ENCODE measurements at places on chromosomes 1 and 21. TPM values are rescaled to one million over a fixed set of nuclear protein-coding genes. Genes with fewer than 3 reads are reported as not detected.

Gene MFSD2A
- total RNA-seq = 52.9 TPM

DNA sequence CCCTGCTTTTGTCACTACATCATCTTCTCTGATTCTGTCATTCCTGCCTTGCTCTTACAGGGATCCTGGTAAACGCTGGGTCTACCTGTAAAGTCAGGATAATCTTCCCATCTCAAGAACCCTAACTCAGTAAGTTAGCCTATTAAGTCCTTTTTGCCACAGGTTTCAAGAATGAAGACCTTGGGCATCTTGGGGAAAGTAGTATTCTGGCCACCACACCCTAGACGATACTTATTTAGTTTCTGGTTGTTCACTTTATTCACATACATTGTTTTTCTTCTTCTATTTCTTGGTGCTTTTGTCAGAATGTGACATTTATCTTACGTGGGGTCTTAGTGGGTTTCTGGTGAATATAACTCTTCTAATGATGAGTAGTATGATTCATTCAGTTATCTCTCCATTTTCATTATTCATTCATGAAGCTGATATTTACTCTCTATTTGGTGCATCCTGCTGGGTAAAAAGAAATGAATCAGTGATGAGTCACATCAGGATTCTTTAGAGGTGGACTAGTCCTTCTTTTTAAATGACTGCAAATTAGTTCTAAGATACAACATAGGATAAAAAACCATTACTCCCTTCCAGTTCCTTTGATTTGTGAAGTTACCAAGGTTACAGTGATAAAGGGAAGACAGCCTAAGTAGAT is 514.4 kb upstream of the B3GALT2 start:
- H3K4me3 ChIP-seq = no peak overlapping the region
- peak; percentile 66 for DNase-seq
- H3K36me3 ChIP-seq = no peaks in the 10 kb centered on the region
- H3K27ac ChIP-seq = no peak overlapping the region

Gene F5
- total RNA-seq = not detected

- H3K4me1 ChIP-seq = no peaks in the 10 kb centered on the region
- no peak overlapping the region for H3K27ac ChIP-seq
- H3K36me3 ChIP-seq = no peaks in the 10 kb centered on the region
- no peak overlapping the region for H3K4me3 ChIP-seq
- H3K27me3 ChIP-seq = no peaks in the 10 kb centered on the region
- DNase-seq = no peak
These were observed 10.0 kb downstream of the RPTN start for GRCh38 chr1:152148981-152149380.

- H3K27me3 ChIP-seq = no peaks in the 10 kb centered on the region
- peaks cover 2% of the 10 kb centered on the region for H3K4me1 ChIP-seq
- H3K27ac ChIP-seq = no peak overlapping the region
- H3K36me3 ChIP-seq = no peaks in the 10 kb centered on the region
- no peak for DNase-seq
- H3K4me3 ChIP-seq = no peak overlapping the region
These were observed 20.6 kb upstream of the BACE2 start for GRCh38 chr21:41147096-41147978.

Gene FAM3B
- total RNA-seq = not detected

DNA sequence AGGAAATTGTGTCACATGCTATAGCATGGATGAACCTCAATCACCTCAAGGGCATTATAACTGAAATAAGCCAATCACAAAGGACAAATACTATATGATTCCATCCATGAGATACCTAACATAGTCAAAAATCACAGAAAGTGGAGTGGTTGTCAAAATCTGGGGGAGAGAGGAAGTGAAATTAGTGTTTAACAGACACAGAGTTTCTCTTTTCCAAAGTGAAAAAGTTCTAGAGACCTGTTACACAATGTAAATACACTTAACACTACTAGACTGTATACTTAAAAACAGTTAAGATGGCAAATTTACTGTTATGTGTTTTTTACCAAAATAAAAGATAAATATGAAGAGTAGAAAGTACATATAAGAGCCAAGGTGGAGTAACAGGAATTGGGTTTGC is 31.8 kb downstream of the ZNF644 start:
- H3K4me3 ChIP-seq = no peak overlapping the region
- no peak for DNase-seq
- H3K36me3 ChIP-seq = peaks cover 21% of the 10 kb centered on the region
- H3K4me1 ChIP-seq = peaks cover 28% of the 10 kb centered on the region
- no peak overlapping the region for H3K27ac ChIP-seq
- no peaks in the 10 kb centered on the region for H3K27me3 ChIP-seq

- H3K4me1 ChIP-seq = peaks cover 8% of the 10 kb centered on the region
- H3K27me3 ChIP-seq = peaks cover 33% of the 10 kb centered on the region
- H3K27ac ChIP-seq = no peak overlapping the region
These were observed 135.0 kb upstream of the NFIA start for GRCh38 chr1:60947367-60947766.

DNA sequence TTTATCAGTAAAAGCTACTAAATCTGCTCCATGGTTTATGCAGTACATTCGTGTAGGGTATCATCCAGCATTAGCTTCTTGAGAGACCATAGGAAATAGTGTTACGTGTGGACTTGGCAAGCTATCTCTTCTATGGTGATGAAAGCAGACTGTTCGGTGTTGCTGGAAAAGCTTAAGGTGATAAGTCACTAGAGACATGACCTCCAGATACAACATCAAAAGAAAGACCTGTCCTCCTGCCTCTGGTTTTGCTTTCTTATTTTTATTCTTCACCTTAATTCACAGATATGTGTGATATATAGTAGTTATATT is 53.5 kb upstream of the S1PR1 start:
- H3K27ac ChIP-seq = no peak overlapping the region
- H3K36me3 ChIP-seq = no peaks in the 10 kb centered on the region
- H3K4me1 ChIP-seq = no peaks in the 10 kb centered on the region
- no peak overlapping the region for H3K4me3 ChIP-seq

Data from MCF 10A (cell line).